ENCODE measurements at places on chromosomes 2 and 18.

- no peak for DNase-seq
Observed at GRCh38 chr2:239749272-239749873, 275.8 kb downstream of the NDUFA10 start.

DNA sequence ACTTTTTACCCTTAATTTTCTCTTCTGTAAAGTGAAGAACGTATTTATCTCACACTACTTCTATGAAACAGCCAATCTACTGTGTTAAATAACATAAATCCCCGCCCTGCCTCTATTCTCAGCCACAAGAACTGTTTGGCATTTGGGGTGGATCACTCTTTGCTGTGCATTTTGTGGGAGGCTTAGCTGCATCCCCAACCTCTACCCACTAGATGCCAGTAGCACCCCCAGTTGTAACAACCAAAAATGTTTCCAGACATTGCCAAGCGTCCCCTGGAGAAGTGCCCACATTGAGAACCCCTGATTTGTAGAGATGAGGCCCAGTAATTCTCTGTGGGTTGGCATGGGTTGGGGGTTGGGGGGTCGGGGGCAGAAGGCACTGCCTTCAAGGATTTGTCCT, 94.7 kb upstream of the BOD1L2 start:
- DNase-seq: no peak

GRCh38 chr2:241224018-241224850, 35.8 kb downstream of the ANO7 start:
- no peak for DNase-seq

GRCh38 chr2:37493425-37493824, 149.0 kb downstream of the QPCT start:
- DNase-seq: no peak

DNA sequence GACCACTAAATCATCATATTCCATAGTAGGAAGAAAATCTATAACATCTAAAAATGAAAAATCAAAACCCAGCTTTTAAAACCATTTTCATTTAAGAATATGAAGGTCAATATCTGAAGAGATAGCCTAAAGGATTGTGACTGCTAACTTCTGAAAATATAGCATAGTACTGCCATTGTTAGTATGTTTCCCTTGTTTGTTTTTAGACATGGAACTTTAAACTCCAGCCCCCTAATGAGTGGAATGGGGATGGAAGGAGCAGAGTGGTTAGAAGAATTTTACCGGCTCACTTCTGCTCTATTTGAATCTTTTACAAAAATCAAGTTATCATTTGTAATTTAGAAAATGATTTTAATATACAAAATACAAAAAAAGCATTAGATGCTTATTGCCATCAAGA, 169.0 kb downstream of the CD226 start:
- no peak for DNase-seq

DNA sequence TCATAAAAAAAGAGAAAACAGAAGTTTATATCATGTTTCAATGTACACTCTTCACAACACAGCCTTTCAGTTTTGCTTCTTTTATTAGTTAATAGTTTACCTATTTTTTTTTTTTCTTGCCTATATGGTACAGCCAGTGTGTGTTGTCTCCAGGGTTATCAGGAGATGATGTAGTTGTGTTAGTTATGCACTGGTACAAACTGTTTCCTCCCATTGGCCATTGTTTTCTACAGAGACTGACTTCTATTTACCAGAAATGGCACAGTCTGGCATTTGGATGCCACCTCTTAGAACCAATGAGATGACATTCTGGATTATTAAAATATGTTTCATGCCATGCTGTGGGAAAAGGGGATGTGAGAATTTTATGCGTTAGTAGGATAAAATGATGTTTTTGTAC, 339.4 kb downstream of the PLCL1 start:
- no peak for DNase-seq

GRCh38 chr2:105257981-105258380, 16.4 kb downstream of the GPR45 start:
- peak; percentile 30 for DNase-seq

DNA sequence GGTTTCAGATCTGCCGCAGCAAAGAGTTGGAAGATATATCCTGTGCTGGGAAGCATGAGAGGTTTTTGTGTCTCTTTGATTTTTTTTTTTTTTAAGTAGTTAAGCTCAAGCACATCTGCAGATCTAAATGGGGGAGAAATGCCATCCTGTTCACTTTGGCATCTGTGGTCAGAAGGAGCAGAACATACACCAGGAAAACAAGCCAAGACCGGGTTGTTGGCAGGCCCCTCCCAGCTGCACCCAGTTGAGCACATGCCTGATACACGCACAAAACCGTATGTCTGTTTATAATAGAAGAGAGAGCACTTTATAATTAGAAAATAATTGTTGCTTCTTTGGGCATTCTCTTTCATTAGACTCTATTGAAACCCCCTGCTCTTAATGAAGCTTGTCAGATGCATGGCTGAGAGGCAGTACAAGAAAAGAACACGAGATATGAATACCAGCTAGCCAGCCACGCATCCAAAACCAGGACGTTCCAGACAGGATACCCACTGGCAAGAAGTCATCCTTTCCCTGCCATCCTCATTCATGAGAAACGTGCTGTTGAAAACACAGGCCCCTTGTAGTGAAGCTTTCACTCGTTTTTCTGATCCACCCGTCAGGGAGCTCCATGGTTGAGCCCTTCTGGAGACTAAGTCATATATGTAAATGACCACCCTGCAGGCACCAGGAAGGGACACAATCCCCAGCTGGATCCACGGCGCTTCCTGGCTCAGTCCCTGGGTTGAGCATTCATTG, 152.2 kb downstream of the ALPK2 start:
- no peak for DNase-seq

GRCh38 chr2:71603851-71604725, 150.7 kb downstream of the DYSF start:
- no peak for DNase-seq

DNA sequence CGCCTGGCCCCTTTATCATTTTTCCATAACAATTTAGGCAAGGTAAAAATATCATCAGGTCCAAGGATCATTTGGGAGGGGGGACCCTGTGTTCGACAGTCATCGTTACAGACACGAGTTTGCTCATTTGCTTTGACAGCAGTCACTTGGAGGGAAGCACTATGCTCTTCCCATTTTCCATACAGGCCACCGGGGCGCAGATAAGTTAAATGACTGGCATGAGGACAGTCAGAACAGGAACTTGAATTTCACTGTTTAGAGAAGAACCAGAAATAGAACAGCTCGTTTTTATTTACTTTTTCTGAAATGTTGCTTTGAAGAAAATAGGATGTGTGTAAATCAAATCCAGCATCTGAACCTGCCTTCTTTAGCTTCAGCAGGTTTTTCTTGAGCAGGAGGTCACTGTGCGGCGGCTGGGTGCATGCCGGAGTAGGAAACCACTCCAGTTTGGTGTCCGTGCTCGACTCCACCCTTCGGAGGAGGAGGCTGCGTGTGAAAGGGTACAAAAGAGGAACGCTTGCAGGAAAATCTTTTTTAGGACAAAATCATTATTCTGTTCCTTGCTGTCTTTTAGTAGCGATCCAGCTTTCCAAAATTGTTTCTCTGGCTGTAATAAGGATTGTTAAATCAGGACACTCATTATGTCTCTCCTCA, 15.2 kb downstream of the NPAS2 start:
- no peak for DNase-seq

GRCh38 chr2:147019311-147019710, 825.5 kb upstream of the ACVR2A start:
- DNase-seq: no peak

- DNase-seq: no peak
Observed at GRCh38 chr2:42752314-42752713, 11.6 kb downstream of the OXER1 start.

- DNase-seq: peak; percentile 53
Observed at GRCh38 chr18:26547646-26548414, 523 bp downstream of the KCTD1 start.

- DNase-seq: no peak
Observed at GRCh38 chr2:60534052-60534685, 19.3 kb downstream of the BCL11A start.

DNA sequence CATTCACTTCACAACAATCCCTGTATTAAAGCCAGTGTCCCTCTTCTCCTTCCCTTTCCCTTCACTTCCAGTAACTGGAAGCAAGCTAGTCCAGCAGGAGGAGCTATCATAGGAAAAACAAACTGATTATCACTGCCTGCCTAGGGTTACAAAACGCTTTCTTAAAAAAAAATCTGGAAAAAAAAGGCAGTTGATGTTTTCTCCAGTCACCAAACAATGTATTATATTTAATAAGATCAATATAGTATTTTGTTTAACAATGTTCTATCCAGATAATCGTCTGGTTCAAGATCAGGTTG, 78.8 kb upstream of the ITGB6 start:
- DNase-seq: no peak

DNA sequence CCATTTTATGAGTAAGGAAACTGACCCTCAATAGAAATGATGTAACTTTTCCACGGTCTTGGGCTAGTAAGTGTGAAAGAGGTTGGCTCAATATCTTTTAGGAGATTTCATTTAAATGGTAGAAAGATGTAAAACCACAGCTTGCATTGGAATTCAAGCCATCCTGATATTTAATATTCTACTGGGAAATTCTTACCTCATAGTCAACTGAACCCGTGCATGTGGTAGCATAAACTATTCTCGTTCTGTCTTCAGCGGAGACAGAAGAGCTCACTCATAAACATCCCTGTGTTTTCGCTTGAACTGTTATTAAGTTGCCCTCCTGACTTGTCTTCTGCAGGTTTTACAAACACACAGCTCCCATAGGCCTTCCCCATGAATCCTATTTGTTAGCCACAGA, 8.5 kb upstream of the SPATS2L start:
- no peak for DNase-seq

DNA sequence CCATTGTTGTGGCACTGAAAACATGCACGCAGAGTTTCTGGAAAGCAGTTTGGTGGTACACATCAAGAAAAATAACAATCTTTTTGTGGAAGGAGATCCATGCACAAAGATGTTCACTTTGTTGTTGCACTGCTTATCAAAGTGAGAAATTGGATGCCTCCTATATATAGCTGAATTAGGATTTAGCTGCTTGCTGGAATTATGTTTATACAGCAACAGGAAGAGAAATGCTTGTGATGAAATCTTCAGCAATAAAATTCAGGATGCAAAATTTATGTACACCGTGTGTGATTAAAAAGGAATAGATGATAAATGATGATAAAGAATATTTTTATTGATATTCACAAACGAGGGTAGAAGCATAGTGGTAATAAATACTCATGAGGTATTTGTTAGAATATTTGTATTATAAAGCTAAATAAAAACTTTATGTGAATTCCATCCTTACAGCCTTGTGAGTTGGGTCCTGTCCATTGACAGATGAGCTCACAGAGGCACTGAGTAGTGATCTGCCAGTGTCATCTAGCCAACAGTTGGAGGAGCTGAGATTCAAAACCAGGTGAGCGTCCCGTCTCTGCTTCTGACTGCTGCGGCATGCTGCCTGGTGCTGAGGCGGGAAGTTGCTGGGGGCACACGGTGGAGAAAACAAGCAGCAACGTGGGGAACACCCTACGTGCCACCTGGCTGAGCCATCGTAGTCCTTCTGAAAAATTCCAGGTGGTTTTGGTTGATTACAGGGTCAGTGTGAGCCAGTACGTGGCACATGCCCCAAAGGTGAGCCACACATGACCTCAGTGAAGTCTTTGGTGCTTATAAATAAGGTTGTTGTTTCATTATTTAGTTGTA, 80.2 kb downstream of the ASAP2 start:
- no peak for DNase-seq

GRCh38 chr2:224393157-224393872, 8.6 kb downstream of the FAM124B start:
- DNase-seq: no peak

DNA sequence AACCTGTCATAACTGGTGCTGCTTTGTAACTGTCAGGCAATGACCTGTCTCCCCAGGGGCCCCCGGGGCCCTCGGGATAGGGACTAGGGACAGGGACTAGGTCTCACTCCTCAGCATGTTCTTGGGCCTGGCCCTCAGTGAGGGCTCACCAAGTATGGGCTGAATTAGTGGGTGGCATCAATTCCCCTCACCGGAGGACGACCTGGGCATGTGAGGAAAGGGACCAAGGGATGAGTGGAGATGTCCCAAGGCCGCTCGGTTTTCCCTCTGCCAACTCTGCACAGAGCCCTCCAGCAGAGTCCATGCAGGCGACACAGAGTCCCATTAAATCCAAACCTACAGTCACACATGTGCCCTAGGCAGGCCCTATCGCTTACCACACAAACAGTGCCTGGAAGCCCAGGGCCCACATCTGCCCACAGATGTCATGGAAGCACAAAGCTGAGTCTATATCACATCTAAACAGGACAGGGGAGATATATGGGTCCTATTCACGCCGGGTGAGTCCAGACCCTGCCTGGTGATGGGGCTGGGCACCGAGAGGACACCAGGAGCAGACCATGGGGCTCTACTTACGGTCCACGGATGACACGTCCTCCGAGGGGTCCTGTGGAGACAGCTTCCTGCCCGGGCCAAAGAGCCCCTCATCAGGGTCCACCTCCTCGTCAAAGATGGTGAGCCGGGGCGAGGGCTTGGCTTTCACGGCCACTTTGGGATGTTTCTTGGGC, 26.6 kb downstream of the HS1BP3 start:
- no peak for DNase-seq

DNA sequence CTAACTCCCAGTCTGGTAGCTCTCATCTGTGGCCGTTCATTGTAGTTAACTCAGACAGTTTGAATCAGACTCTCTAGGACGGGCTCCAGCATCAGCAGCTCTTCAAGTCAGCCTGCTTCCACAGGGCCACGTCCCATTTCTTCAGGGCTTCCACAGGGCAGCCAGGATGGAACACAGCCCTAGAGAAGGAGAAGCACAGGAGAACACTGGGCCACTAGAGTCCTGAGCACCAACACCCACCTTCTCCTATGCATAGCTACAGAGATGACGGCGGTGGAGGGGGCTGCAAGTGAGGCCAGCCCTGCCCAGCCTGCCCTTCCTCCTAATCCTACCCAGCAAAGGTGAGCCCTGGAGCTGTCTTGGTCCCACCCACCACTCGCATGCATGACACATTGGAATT, 10.2 kb upstream of the TEX261 start:
- DNase-seq: no peak

- no peak for DNase-seq
Observed at GRCh38 chr2:176599796-176600485, 330.7 kb downstream of the MTX2 start.

DNA sequence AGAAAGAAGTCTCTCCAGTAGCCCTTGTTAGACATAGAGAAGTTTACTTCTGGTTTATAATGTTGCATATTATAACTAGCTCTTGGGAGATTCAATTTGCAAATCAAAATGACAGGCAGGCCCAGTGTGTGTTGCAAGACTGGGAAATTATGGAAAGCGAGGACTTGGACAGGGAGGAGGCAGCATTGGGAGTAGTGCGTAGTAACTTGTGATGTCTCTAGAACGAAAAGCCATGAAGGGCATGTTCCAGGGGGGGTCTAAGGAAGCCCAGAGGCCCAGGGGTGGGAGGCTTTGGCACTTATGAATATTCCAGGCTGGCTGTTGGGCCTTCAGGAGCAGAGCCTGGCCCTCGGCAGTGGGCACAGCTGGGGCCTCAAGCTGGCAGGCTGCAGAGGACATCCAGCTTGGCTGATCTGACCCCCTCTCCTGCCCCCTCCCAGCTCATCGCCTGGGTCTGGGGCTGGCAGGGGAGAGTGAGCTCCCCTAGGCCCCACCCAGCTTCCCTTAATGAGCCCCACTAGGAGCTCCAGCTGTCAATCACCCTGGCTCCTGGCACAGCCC, 55.3 kb upstream of the TCF7L1 start:
- no peak for DNase-seq

- no peak for DNase-seq
Observed at GRCh38 chr18:74204526-74205152, 56.3 kb downstream of the TIMM21 start.
